Tibial nerve (tissue), 4 donors: ENCODE measurements at places on chromosomes 6 and 20. TPM values are rescaled to one million over a fixed set of nuclear protein-coding genes. Genes with fewer than 3 reads are reported as not detected.

DNA sequence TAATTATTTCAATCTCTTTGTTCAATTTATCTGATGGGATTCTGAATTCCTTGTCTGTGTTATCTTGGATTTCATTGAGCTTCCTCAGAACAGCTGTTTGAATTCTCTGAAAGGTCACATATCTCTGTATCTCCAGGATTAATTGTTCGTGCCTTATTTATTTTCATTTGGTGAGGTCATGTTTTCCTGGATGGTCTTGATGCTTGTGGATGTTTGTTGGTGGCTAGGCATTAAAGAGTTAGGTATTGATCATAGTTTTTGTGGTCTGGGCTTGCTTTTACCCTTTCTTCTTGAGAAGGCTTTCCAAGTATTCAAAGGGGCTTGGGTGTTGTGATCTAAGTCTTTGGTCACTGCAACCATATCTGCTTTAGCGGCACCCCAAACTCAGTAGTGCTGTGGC is 39.4 kb upstream of the SCP2D1 start:
- H3K4me3 ChIP-seq: no peak overlapping the region
- no peaks in the 10 kb centered on the region for H3K27me3 ChIP-seq
- H3K27ac ChIP-seq: no peak overlapping the region
- no peaks in the 10 kb centered on the region for H3K36me3 ChIP-seq
- no peak for DNase-seq

DNA sequence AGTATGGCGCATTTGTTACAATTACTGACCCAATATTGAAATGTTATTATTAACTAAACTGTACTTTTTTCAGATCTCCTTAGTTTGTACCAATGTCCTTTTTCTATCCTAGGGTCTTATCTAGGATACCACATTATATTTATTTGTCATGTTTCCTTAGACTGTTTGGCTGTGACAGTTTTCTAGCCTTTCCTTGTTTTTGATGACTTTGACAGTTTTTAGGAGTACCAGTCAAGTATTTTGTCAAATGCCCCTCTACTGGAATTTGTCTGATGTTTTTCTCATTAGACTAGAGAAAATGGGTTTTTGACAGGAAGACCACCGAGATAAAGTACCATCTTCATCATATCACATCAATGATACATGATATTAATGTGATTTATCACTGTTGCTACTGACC is 14.6 kb downstream of the CCNC start:
- DNase-seq: no peak
- H3K4me3 ChIP-seq: no peak overlapping the region
- no peak overlapping the region for H3K27ac ChIP-seq
- no peaks in the 10 kb centered on the region for H3K27me3 ChIP-seq
- H3K36me3 ChIP-seq: peaks cover 65% of the 10 kb centered on the region

DNA sequence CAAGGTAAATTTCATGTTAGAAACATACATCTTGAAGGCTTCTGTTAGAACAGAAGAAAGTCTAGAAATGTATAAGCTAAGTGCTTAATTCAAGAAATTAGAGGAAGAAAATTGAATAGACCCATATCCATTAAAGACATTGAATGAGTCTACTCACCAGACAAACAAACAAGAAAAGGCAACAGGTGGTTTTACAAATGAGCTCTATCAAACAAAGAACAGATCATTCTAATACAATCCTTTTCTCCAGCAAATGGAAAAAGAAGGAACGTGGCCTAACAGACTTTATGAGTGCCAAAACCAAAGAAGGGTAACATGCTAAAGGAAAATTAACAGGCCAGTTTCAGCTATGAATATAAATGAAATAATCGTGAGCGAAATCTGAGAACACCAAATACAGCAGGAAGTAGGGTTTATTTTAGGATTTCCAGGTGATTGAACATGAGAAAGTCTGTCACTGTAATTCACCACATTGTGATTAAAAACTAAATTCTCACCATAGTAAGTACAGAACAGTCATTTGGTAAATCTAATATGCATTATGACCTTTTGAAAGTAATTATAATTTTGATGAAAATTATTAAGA is 22.6 kb downstream of the MTHFD1L start:
- no peak for DNase-seq
- peaks cover 30% of the 10 kb centered on the region for H3K4me1 ChIP-seq
- peaks cover 29% of the 10 kb centered on the region for H3K36me3 ChIP-seq
- H3K4me3 ChIP-seq: no peak overlapping the region

DNA sequence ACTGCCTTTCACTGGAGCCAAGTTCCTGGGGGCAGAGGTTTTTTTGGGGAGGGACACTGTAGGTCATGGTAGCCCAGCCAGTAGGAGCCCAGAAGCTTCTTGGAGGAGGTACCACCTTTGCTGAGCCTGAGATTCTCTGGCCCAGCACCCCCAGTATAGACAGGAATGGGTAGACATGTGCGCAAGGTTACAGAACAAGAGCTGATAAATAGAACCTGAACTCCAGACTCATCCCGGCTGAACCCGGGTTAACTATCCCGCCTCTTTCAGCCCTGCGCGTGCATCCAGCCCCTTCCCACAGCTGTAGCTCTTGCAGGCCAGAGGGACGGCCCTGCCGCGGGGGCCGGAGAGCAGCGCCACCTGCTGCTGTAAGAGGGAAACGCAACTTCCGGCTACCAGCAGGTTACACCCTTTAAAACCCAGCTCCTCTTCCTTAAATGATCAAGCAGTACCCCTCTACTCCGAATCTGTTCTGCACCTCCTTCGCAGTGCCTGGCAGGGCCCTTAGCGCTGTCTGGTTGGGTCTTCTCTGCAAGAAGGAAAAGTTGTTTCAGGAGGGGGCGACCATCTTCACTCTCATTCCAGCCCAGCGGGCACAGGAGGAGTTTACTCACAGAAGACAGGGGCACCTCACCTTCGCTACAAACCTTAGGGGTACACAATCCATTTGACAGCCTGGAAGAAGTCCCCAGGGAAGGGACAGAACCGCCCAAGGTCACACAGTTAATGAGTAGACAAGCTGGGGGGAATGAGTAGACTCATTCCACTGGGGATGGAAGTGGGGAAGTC is 7.5 kb downstream of the SRXN1 start:
- H3K27ac ChIP-seq: no peak overlapping the region
- peaks cover 11% of the 10 kb centered on the region for H3K36me3 ChIP-seq
- H3K4me3 ChIP-seq: no peak overlapping the region
- H3K4me1 ChIP-seq: no peaks in the 10 kb centered on the region

DNA sequence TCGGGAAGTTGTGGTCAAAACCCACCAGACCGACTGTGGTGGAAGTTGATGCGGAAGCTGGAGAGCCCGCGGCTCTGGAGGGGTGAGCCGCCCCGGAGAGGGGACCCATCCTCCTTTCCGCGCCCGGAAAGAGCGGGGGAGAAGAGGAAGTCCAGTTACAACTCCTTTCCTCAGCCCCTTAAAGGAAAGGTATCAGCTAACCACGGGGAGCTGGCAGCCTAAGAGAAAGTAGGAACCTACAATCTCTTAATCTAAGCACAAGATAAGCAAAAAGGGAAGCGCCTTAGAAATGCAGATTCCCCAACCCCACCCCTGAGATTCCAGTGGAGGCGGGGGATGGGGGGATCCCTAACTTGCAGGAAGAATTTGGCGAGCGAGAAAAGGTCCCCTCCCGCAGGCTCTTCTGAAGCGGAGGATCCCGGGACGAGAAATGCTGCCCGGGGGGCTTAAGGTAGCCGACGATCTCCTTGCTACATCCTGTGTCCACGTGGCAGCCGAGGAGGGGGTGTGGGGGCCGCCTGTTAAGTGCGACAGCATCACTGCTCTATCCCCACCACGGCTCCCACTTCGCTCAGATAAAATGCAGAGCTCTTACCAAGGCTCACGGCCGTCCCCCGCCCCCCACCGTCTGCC is 87.5 kb downstream of the ZFP64 start:
- H3K27me3 ChIP-seq: peaks cover 42% of the 10 kb centered on the region
- H3K4me3 ChIP-seq: no peak overlapping the region
- no peaks in the 10 kb centered on the region for H3K36me3 ChIP-seq
- no peak overlapping the region for H3K27ac ChIP-seq
- DNase-seq: no peak

ZBP1 gene
- total RNA-seq: not detected

- no peaks in the 10 kb centered on the region for H3K36me3 ChIP-seq
- no peaks in the 10 kb centered on the region for H3K27me3 ChIP-seq
- no peak overlapping the region for H3K4me3 ChIP-seq
Measured at GRCh38 chr20:51309128-51309527, 233.4 kb downstream of the NFATC2 start.

DNA sequence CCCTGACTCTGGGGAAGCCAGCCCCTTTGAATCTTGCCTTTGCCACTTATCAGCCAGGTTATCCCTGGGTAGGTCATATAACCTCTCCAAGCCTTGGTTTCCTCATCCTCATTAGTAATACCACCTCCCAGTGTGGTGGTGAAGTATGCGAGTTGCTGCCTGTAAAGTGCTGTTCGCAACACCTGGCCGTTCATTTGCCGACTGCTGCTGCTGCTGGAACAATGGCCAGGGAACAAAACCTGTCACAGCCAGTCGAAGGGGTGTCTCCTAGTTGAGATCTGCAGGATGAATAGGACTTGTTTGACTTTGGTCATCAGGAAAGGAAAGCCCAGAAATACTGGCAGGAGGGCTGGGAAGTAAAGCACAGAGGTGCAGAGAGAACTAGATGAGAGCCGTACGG is 6.1 kb downstream of the MANBAL start:
- no peak for DNase-seq
- H3K27ac ChIP-seq: peak overlapping the region; percentile 68
- H3K4me3 ChIP-seq: no peak overlapping the region
- no peaks in the 10 kb centered on the region for H3K36me3 ChIP-seq

DNA sequence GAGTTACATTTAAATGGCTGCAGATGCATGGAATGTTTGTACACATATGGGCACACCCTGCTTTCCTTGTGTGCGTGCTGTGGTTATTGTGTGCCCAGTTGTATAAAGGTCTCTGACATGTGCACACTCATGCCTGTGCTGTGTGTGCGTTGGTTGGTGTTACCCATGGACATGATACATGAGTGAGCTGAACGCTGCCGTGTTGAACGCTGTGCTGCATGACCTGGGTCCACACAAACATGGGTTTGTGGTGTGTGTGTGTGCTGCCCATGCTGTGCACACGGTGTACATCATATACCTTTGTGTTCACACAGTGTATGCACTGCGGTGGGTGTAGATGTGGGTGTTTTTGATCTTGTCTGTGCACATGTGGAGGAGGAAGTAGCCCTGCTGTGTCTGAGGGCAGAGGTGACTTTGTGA is 54.4 kb downstream of the TOX2 start:
- H3K27me3 ChIP-seq: no peaks in the 10 kb centered on the region
- no peaks in the 10 kb centered on the region for H3K4me1 ChIP-seq
- H3K36me3 ChIP-seq: no peaks in the 10 kb centered on the region
- no peak overlapping the region for H3K27ac ChIP-seq
- no peak overlapping the region for H3K4me3 ChIP-seq

- DNase-seq: no peak
- no peaks in the 10 kb centered on the region for H3K27me3 ChIP-seq
- H3K36me3 ChIP-seq: peaks cover 7% of the 10 kb centered on the region
- no peak overlapping the region for H3K4me3 ChIP-seq
- H3K4me1 ChIP-seq: no peaks in the 10 kb centered on the region
Measured at GRCh38 chr6:126156973-126157372, 170.6 kb downstream of the TRMT11 start.

DNA sequence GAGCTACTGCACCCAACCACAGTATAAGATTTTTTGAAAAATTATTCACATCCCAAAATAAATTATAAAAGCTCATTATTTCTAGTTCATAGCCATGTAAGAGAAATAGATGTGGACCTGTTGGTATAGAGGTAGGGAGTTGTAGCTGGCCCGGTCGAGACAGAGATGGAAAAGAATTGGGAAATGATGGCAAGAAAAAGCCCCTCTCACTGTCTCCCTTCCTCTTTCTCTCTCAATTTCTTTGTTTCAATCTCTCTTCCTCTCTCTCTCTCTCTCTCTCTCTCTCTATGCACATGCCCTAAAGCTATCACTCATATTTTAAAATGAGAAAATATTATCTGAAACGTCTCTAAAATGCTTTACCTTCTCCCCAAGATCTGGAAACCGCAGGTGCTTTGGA is 80.7 kb upstream of the CD83 start:
- H3K27ac ChIP-seq: no peak overlapping the region
- no peak overlapping the region for H3K4me3 ChIP-seq
- H3K36me3 ChIP-seq: no peaks in the 10 kb centered on the region
- DNase-seq: no peak

GRCh38 chr20:38202153-38202981 is 37.3 kb upstream of the TGM2 start:
- no peaks in the 10 kb centered on the region for H3K36me3 ChIP-seq
- no peak for DNase-seq
- H3K27me3 ChIP-seq: no peaks in the 10 kb centered on the region
- no peak overlapping the region for H3K27ac ChIP-seq
- H3K4me1 ChIP-seq: no peaks in the 10 kb centered on the region

- DNase-seq: no peak
- H3K27ac ChIP-seq: no peak overlapping the region
- no peaks in the 10 kb centered on the region for H3K36me3 ChIP-seq
- H3K27me3 ChIP-seq: no peaks in the 10 kb centered on the region
- H3K4me3 ChIP-seq: no peak overlapping the region
Measured at GRCh38 chr6:169445661-169446581, 192.3 kb upstream of the THBS2 start.

PPP1R14C gene
- total RNA-seq: not detected

SLC22A23 gene
- 8.0 TPM for total RNA-seq

TSPO2 gene
- total RNA-seq: not detected

GRCh38 chr6:127190552-127190951 is 72.1 kb downstream of the RSPO3 start:
- no peaks in the 10 kb centered on the region for H3K36me3 ChIP-seq
- H3K27ac ChIP-seq: no peak overlapping the region
- no peak for DNase-seq
- H3K27me3 ChIP-seq: no peaks in the 10 kb centered on the region

GRCh38 chr6:34961574-34961973 is 72.5 kb downstream of the ANKS1A start:
- no peaks in the 10 kb centered on the region for H3K36me3 ChIP-seq
- no peak overlapping the region for H3K27ac ChIP-seq

DNA sequence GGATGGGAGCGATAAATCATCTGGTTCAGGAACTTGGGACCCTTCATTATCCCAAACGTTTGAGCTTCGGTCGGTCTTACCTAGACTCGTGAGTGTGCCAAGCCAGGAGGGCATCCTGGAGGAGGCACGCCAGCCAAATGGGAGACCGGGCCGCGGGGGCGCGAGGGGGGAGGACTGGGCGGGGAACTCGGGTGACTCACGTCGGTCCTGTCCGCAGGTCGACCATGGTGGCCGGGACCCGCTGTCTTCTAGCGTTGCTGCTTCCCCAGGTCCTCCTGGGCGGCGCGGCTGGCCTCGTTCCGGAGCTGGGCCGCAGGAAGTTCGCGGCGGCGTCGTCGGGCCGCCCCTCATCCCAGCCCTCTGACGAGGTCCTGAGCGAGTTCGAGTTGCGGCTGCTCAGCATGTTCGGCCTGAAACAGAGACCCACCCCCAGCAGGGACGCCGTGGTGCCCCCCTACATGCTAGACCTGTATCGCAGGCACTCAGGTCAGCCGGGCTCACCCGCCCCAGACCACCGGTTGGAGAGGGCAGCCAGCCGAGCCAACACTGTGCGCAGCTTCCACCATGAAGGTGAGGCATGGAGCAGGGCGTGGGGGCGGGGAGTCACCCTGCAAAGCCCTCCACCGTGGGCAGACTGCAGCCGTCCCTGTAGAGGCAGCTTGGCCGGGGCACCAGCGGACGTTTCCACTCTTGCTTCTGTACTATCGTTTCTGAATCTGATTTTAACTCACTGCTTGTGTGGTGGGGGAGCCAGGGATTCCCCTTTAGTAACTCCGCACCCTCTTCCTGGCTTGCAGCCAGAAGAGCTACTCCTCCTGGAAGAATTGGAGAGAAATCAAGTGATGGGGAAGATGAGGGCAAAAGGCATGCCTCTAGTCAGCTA is 2.7 kb downstream of the BMP2 start:
- H3K4me3 ChIP-seq: peak overlapping the region; percentile 66
- no peaks in the 10 kb centered on the region for H3K36me3 ChIP-seq
- no peaks in the 10 kb centered on the region for H3K27me3 ChIP-seq
